ENCODE measurements at places on chromosomes 1 and 21.

GRCh38 chr1:193988885-193989284 lies 802.5 kb upstream of the B3GALT2 start:
- DNase-seq = no peak

- DNase-seq = no peak
Observed at GRCh38 chr1:165525708-165526107, 18.1 kb upstream of the LRRC52 start.

DNA sequence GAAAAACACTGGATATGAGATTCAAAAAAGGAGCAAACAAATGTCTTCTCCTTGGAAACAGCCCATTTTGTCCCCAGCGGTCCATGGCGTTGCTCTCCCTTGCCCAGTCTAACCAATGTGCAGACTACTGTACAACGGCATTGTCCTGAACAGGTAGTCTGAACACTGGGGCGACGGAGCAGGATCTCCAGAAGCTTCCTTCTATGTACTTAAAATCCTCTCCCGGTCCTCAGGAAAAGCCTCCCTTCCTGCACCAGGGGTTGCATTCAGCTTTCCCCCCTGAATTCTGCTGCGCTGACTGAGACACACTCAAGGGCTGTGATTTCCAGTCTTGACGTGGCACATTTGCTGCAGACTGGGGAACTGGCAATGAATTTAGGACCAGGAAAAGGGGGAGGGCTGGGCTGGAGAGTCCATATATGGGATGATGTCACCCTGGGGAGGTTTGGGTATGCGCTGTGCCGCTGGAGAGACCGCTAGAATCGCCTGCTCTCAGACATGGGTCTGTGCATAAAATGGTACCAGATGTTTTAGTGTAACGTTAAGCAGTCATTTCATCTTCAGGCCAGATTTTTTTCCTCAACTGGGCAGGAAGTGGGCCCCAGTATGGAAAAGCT lies 275.9 kb upstream of the C1orf105 start:
- DNase-seq = peak; percentile 91

DNA sequence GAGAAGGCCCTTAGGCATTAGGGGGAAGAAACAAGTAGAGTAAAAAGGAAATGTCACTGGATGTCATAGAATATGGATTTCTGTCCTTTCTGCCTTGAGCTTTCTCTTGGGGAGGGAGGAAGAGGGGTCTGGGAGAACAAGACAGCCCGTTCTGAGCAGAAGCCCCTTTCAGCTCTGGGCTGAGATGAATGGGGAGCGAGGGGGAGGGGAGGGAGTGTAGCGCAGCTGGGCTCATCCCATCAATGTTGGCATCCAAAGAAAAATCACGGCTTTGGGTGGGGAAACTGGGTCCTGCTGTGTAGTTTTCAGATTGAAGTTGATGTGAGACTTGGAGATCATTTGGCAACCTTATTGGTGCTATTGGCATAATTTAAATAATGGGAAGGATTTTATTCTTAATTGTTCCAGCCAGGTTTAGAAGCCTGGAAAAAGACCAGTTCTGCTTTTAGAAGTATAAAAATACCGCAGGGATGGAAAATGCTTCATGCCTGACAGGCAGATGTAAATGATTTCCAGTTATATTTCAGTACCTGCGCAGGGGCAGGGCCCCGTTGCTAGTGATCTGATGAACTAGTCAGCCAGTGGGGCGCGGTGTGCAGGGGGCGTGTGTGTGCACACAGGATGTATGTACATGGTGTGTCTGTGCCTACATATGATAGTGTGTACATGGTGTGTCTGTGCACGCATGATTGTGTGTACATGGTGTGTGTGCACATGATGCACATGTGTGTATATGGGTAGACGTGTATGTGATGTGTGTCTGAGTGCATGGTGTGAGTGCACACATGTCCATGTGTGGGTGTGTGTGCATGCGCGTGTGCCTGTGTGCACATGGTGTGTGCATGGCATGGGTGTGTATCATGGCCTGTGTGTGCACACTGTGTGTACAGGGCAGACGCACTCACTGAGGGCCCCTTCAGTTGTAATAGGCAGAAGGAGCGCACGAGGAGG lies 36.0 kb downstream of the ABCG1 start:
- no peak for DNase-seq

- DNase-seq = no peak
Observed at GRCh38 chr1:230306169-230306568, 120.0 kb downstream of the PGBD5 start.

GRCh38 chr1:164659621-164660411 lies 100.8 kb downstream of the PBX1 start:
- no peak for DNase-seq

- DNase-seq = no peak
Observed at GRCh38 chr1:40059338-40059959, 18.9 kb downstream of the CAP1 start.

DNA sequence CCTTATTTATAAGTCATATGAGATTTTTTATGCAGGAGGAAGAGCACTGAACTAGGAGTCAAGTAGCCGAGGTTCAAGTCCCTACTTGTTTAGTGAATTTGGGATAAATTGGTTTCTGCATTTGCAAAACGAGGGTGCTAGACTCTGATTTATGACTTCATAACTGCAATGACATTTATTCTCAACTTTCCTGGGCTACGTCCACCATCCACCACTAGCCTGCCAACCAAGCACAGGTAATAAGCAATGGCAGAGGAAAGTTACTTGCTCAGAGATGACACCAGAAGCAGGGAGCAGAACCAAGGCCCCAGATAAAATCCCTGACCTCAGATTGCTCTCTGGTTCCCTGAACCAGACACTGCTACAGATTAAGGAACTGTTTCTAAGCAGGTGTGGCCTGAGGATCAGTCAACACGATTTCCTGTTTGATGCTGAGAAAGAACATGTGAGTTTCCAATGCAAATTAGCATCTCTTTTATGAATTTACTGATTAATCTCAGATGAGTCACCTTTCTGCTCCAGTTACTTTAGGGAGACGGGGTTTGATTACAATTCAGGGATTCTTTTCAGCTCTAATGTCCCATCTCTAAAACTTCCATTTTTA lies 52.7 kb downstream of the PLPP3 start:
- no peak for DNase-seq

- DNase-seq = peak; percentile 65
Observed at GRCh38 chr1:241531195-241532161, 700 bp upstream of the KMO start.

GRCh38 chr1:233252441-233252840 lies 43.1 kb downstream of the PCNX2 start:
- DNase-seq = no peak

DNA sequence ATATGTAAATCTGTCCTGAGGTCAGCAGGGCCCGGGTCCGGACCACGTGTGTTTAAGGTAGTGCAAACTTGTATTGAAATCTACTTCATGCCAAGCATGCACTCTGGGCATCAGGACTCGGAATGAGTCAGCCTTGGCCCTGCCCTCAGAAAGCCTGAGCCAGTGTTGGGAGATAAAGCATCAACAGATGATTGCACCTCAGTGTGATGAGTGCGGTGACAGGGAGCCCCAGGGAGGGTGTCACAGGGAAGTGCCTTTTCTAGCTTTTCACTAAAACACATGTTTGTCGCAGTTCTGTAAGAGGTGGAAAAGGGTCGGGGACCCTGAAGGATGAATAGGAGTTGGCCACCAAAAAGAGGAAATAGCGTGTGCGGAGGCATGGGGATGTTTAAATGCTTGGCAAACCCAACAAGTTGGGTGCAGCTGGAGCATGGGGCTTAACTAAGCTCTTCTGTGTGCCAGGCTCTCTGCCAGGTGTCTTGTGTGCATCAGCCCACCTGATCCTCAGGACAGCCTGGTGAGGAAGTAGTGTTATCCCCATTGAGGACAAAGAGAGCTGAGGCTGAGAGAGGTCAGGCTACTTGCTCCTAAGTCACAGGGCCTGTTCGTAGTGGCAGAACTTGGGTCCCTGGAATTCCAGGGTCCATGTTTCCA lies 48.2 kb upstream of the EPB41 start:
- no peak for DNase-seq

GRCh38 chr1:218336328-218336727 lies 8.8 kb upstream of the TGFB2 start:
- no peak for DNase-seq

GRCh38 chr1:203990118-203990517 lies 82.8 kb upstream of the SOX13 start:
- no peak for DNase-seq

DNA sequence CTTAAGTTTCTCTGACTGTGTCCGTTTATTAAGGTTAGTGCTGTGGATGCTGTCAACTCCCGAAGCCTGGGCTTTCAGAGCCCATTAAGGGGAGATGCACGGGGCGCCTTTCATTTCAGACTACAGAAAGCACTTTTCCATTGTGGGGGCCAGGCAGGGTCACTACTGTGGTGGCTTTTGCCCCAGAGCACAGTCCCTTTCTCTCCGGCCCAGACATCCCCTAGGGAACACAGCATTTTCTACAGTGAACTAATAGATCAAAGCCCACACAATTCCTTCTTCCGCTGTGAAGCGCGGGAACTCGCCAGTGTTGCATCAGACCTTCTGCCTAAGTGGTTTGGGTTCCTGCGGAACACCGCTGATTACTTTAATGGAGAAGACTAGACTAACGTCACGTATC lies 26.8 kb upstream of the MAP1LC3C start:
- DNase-seq = no peak

DNA sequence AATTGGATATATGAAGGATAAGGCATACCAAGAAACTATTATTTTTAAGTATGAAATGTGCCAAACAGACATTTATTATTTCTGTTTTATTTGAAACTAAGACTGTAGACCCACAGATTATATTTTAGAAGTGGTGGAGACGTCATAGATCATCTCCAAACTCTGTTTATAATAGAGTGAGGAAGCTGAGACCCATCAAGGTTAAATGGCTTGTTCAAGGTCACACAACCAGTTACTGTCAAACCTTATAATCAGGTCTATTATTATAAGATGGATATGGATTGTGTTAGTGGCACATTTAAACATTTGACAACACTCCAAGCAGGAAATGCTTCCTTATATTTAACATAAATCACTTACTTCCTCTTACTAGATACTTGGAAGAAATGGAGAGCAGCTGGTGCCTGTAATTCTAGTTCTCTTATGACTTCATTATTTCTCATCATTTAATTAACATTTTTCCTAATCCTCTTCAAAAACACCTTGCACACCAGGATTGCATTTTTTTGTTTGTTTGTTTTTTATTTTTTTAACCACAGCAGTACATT lies 117.0 kb downstream of the NEK7 start:
- DNase-seq = no peak

- no peak for DNase-seq
Observed at GRCh38 chr1:47991673-47992072, 5.5 kb downstream of the TRABD2B start.

GRCh38 chr1:23732363-23733224 lies 10.7 kb upstream of the ELOA start:
- DNase-seq = no peak

GRCh38 chr1:27233667-27234048 lies 774 bp upstream of the WDTC1 start:
- DNase-seq = no peak

DNA sequence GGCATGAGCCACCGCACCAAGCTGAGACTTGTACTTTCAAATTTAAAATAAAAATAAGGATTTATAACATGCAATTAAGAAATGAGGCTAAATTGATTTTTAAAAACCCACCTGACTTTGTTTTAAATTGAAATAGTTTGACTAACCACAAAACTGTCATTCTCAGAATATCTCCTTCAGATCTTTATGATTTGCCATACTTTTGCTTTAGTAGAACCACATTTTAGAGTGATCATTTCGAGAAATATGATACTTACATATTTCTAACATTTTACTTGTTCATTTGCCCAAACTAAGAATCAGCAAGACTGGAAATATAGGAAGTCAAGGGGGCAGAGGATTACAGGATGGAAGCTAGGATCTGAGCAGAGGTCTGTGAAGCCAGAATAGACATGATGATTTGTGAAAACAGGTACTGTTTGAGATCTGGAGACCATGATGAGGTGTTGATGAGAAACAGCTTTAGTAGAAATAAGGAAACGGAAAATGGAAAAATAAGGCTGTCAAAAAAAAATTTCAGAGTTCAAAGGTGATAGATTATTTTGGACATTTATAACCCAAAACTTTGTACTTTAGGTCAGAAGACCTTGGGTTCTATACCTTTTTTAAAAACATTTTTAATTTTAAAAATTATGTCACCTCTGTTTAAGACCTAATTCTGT lies 44.8 kb downstream of the GIPC2 start:
- DNase-seq = no peak

DNA sequence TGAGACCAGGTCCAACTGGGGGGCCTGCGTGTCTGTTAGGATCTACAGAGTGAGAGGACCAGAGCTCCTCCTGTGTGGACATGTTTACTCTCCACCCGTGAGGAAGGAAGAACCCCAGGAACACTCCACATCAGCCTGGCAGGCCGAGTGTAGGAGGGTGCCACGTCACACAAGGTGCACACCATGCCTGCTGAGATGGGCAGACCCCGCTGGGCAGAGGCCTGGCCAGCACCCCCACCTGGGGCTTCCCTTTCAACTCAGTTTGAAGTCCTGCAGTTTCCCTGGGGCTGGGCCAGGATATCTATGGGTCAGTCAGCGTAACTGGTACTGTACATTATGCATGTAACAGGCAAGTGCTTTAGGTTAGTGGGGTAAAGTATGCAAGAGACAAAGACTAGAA lies 30.1 kb upstream of the PCBP3 start:
- DNase-seq = no peak

- no peak for DNase-seq
Observed at GRCh38 chr1:28326984-28327383, 1.9 kb upstream of the MED18 start.

- DNase-seq = no peak
Observed at GRCh38 chr1:200207711-200208126, 180.2 kb downstream of the NR5A2 start.

- DNase-seq = no peak
Observed at GRCh38 chr21:27550287-27550686, 583.4 kb upstream of the ADAMTS5 start.

GRCh38 chr1:20633190-20634064 lies at the start of gene PINK1:
Gene PINK1 (plus strand): TSS chr1:20633458. CDS start chr1:20633549, 91 bp downstream.
- peak; percentile 30 for DNase-seq

GRCh38 chr1:47887060-47887459 lies 110.1 kb downstream of the TRABD2B start:
- DNase-seq = no peak

- DNase-seq = no peak
Observed at GRCh38 chr1:178485541-178485981, 11.2 kb downstream of the CLEC20A start.

DNA sequence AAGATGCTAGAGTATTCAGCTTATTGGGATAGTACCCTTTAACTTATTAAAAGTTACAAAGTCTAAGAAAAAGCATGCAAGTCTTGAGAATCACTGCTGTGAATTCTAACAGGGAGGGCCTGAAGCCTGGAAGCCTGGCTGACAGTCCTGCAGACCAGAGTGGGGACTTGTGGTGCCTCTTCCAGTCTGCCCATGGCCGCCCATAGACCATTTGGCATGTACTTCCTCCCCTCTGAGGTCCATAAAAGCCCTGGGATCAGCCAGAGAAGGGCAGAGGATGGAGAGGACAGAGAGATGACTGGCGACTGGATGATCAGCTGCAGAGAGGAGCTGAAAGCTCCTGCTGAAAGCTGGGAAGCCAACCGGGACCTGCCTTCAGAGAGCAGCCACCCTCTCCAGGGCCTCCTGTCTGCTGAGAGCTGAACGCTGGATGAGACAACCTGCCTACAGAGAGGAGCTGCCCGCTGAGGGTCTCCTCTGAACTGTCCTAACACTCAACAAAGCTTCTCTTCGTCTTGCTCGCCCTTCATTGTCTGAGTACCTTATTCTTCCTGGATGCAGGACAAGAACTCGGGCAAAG lies 12.5 kb upstream of the SLC1A7 start:
- no peak for DNase-seq

GRCh38 chr1:215146240-215146975 lies 63.9 kb downstream of the KCNK2 start:
- no peak for DNase-seq

All from amniotic stem cell (primary cell).